SK-N-SH treated with all-trans-retinoic acid at 6 μM for 48 hours (cell line): ENCODE measurements at places on chromosomes 16 and 17.

DNA sequence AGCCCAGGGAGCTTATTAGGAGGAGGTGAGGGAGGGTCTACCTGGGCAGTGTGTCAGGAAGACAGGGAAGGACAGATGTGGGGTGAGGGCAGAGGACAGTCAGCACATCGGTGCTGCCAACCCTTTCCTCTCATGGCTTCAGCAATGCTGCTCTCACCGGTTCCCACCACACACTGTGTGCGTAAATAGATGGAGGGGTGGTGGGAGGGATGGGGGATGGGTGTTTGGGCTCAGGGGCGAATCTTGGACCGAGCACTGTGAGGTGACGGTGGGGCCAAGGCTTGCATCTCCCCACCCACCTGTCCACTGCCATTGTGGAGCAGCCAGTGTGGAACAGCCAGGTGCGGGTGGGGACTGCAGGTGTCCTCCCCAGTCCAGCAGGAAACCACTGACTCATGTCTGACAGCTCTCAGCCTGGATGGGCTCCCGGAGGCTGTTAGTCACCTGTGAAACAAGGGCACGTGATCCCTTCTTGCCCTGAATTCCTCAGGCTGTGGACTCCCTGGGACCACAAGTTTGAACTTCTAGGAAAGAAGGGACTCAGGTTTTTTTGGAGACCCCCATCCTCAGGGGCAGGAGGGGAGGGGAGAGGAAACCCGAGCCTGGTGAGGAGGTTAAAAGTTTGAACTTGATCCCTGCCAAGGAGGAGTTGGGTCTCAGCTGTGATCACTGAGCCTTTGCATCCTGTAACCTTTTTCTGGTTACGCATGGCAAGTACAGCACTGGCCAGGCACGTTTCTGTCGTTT, 42.7 kb upstream of the SMPD3 start:
- no peak for ATAC-seq

DNA sequence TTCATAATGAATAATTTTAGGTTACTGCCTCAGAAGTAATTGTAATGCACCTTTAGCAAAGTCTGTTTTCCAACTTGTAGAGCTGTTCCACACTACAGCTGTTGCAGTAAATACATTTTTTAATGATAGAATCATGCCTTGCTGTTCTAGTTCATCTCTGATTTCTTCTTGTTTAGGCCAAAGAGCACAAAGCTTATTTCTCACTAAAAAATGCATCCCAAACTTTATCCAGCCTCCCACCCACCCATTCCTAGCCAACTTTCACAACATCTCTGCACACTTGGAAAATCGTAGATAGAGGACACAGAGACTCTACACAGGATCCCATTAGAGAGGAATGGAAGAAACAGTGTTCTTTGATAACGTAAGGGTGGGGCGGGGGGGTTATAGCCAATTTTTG, 252.2 kb upstream of the DYNLRB2 start:
- ATAC-seq, result no peak

- no peak for ATAC-seq
These were observed 613.5 kb downstream of the RBFOX1 start for GRCh38 chr16:7946142-7946541.

DNA sequence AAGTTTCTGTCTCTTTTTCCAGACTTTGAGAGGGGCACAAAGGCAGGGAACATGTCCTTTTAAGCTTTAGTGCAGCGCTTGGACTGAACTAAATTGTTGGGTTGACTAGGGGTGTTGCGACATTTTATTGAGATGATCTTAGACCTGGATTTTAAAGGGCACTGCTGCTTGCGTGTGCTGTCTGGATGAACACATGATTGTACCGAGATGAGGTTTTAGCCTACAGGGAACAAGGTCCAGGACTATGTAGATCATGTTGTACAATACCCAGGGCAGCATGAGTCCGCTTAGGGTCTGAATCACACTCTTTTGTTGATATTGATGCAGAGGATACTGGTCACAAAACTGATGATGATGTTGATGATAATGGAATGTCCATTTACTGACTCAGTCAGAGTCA, 5.2 kb upstream of the RGS9 start:
- peak; percentile 48; the same call in 2 of the 3 replicates for ATAC-seq

- peak; percentile 93 for ATAC-seq
These were observed 13.9 kb downstream of the RECQL5 start for GRCh38 chr17:75652934-75653549.

DNA sequence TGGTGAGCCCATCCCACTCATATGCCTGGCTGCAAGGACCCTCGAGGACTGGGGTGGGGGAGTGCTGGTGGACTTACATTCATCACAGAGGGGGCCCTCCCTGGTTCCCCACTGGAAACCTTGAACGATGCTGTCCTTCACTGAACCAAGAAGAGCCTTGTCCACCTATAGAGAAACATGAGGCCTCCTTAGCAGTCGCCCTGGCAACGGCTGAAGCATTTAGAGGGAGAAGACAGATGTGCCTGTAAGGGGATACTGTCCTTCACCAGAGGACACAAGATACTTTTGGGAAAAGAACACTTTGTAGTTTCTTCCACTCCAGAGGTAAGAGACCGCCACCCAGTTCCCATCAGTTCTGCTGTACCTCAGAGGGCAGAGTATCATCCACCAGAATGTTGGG, 6.5 kb downstream of the HIGD1B start:
- ATAC-seq, result no peak

GRCh38 chr17:34502426-34502825, 77.0 kb upstream of the TMEM132E start:
- no peak for ATAC-seq

DNA sequence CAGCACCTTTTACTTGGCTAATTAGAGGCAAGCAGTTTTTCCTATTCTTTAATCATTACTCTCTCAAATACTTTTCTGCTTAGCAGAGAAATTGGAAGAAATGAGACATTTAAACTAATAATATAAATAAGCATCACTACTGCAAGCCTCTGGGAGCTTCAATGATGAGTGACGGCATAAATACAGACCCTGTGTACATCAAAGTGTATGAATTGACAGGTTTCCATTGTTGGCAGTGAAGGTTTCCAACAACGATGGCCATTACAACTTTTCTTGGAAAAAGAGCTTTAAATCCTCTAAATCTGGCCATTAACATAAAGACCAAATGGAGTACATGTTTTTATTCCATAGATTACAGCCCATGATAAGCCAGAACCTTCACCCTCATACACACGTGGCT, 39.4 kb upstream of the CACNG5 start:
- no peak for ATAC-seq

DNA sequence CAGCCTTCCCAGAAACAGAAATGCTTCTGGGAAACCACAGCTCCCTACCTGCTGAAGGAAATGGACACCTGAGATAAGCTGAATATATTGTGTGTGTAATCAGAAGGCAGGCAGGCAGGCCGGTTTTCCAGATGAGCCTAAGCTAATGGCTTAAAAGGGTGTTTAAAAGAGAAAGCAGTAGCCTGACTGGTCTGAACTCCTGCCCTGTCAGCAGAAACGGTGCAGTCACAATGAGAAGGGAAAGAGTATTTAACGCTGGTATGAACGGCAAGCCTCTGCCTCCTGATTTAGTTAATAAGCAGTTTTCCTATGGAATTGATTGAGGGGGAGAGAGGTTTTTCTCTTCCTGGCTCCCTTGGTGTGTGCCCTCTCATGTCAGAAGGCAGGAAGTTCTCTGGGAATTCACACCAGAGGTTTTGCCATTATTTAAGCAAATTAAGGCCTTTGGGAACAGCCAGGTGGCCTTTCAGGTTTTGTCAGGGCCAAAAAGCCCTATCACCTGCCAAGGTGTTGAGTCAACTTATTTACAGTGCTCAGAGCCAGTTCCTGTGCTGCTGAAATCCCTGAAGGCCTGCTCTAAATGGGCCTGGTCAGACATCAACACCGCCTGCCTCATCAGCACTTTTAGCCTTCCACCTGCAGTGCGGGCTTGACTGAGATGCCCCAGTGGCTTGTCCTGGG, 41.6 kb downstream of the CDH1 start:
- no peak for ATAC-seq

- no peak for ATAC-seq
These were observed 88.4 kb downstream of the HIC1 start for GRCh38 chr17:2143332-2143731.

- ATAC-seq, result no peak
These were observed 132.1 kb downstream of the CLEC16A start for GRCh38 chr16:11076259-11077018.

DNA sequence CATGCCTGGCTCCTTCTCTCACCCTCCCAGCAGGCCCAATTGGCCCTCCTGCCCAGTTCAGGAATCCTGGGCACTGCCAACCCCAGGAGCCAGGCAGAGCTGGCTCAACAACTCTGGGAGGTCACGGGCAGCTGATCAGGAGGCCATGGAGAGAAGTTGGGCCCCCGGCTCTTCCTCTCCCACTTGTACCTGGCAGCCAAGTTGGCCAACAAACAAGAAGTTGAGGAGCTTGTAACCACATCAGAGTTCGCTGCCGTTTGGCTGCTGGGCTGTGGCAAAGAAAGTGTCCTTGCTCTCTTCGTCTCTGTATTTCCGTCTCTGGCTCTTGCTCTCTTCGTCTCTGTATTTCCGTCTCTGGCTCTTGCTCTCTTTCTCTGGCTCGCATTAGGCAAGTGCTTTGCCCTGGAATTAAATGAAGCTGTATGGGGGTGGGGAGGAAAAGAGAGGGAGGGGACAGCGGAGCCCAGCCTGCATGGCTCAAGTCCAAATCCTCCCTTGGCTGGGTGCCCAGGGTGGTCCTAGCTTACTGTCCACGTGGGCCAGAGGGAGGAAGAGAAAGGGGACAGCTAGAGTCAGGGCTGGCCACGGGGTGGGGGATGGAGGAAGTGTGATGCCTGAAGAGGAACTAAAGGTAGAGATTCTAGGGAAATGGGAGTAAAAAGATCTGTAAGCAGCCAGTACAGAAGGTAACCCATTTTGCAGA, 7.8 kb upstream of the TMEM132E start:
- ATAC-seq, result no peak

DNA sequence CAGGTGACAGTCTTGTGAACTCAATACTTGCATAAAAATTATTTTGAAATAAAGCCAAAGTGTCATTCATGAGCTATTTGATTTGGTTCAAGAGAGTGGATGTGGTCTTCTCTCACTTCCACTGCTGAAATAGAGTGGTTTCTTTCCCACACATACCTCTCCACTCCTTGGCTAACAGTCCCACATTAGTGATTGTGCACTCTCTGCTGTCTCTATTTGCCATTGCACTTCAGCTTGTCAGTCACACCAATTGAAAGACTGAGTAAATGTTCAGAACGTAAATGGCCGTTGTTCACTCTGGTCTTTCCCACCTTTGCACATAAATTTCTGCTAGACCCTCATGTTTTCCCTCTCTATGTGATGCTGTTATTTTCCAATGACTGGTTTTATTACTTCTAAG, 197.5 kb downstream of the FTO start:
- ATAC-seq, result no peak

DNA sequence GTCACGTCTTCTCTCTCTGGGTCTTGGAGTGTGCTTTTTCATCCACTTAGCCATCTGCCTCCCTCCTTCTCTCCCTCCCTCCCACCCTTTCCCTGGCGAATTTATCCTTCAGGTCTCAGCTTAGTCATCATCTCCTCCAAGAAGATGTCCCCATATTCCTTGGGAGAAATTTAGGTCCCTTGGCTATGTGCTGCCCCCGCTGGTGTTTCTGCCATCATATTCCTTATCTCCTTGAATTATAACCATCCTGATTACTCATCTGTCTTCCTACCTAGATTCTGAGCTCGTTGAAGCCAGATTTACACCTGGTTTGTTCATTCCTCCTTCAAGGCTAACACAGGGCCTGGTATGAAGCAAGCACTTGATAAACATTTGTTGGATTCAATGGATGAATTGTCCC, 5.0 kb downstream of the SEZ6L2 start:
- no peak for ATAC-seq

DNA sequence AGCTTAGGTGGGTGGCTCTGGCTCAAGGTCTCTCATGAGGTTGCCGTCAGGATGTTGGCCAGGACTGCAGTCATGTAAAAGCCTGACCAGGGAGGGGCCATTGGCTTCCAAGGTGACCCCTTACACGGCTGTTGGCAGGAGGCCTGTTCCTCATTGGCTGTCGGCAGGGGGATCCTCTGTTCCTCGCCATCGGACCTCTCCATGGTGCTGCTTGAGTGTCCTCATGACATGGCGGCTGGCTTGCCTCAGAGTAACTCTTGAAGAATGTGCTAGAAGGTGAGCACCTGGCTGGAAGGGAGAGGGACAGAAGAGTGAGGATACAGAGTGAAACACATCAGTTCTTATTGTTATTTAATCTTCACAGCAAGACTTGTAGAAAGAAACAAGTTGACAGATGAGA, 4.7 kb upstream of the RPRML start:
- no peak for ATAC-seq

DNA sequence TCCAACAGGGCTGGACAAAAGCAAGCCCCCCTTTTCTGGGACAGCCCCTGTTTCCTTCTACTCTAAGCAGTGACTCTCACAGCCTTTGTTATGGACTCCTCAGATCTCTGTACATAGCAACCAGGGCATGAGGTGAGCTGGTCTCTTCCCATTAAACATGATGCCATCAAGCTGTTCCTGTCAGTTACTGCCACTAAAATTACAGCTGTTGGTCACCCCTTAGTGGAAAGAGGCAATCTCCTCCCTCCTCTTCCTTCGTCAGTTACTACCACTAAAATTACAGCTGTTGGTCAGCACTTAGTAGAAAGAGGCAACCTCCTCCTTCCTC, 95.2 kb upstream of the SMIM36 start:
- ATAC-seq, result no peak

- no peak for ATAC-seq
These were observed 35.8 kb upstream of the NF1 start for GRCh38 chr17:31058976-31059375.

GRCh38 chr17:850851-851763, 69.0 kb downstream of the MRM3 start:
- ATAC-seq, result no peak; the same call in 1 of the 3 replicates

- ATAC-seq, result peak; percentile 2; the same call in 1 of the 3 replicates
These were observed 991 bp downstream of the DUS1L start for GRCh38 chr17:82064433-82065192.

DNA sequence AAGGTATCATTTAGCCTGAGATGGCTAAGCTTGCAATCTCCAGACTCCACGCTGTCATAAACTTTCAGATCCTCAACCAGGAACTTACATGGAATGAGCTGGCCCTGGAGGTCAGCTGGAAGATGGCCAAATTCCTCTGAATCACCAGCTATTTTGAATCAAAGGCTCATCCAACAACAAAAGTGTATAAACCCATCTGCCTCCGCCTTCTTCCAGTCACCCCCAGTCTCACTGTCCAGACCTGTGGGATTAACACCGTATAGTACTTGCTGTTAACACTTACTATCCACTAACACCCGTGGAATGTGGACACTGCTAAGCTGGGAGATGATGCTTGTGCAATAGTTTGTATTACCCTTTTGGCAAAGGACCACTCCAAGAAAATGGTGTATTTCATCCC, 1.9 kb upstream of the LCMT1 start:
- peak; percentile 6; the same call in 2 of the 3 replicates for ATAC-seq

DNA sequence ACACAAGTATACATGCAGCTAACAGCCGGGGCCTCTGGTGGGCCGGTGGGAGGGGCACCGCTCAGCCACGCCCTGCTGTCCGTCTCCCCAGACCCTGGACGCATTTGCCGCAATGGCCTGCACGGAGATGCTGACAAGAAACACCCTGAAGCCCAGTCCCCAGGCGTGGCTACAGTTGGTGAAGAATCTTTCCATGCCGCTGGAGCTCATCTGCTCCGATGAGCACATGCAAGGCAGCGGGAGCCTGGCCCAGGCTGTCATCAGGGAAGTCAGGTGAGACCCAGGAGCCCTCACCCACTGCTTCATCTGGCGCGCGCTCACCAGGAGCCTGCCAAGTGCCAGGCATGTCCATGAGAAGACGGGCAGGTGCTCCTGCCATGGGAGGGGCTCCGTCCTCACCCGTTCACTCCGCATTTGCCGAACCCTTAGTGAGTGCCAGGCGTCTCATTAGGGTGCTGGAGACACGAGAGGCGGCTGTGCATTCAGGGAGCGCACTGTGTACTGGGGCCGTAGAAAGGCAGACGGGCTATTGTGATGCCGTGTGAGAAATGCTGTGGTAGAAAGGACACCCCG, 51.4 kb upstream of the ENDOV start:
- no peak; the same call in 2 of the 3 replicates for ATAC-seq

- peak; percentile 51; the same call in 2 of the 3 replicates for ATAC-seq
These were observed 259.0 kb downstream of the XYLT1 start for GRCh38 chr16:17211797-17212196.
